Kidney capillary endothelial cell (primary cell): ENCODE measurements at places on chromosomes 5 and 9.

GRCh38 chr5:132086277-132086794 lies 12.7 kb downstream of the CSF2 start:
- DNase-seq: peak; percentile 100

GRCh38 chr9:19934301-19934871 lies 145.5 kb upstream of the SLC24A2 start:
- DNase-seq: peak; percentile 38

- no peak for DNase-seq
Measured at GRCh38 chr5:75856056-75856455, 138.8 kb upstream of the POC5 start.

DNA sequence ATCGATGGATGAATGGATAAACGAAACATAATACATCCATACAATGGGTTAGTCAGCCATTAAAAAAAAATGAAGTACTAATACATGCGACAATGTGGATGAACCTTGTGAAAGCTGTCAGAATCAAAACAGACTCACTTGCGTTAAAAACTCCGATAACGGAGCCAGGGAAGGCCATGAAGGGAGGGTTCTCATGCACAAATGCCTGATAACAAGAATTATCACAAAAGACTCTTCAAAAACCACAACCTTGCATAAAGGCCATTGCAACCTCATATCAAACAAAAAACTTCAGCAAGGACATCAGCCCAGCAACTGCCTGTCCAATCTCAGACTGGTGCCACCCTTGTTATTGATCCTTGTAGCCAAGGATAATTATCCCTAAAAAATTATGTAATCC lies 13.7 kb downstream of the ERMP1 start:
- DNase-seq: no peak

DNA sequence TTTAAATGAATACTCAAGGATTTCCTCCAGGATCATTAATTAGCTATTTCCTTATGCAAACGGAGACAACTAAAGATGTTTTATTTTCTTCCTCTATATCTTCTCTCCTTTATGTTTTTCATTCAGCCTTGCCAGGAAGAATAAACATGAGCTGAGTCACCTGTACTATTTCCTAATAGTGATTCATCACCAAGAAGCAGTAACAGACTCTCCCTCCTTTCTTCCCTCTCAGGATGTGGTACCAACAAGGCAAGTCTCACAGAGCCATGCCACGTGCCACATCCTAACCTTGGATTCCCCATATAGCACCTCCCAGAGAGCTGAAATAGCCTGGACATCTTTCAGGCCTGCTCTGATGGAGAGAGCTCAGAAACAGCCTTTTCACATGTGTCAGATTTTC lies 758.6 kb upstream of the DMAC1 start:
- no peak for DNase-seq

GRCh38 chr5:88805151-88805784 lies 77.7 kb downstream of the MEF2C start:
- no peak for DNase-seq

- DNase-seq: no peak
Measured at GRCh38 chr5:39713250-39713916, 288.6 kb upstream of the DAB2 start.

GRCh38 chr5:76199336-76200318 lies 116.4 kb downstream of the SV2C start:
- DNase-seq: no peak

- no peak for DNase-seq
Measured at GRCh38 chr5:3584724-3585531, 10.7 kb upstream of the IRX1 start.

GRCh38 chr9:133066181-133066983 lies 4.6 kb downstream of the CEL start:
- no peak for DNase-seq

- no peak for DNase-seq
Measured at GRCh38 chr9:91048749-91049148, 247.1 kb downstream of the SYK start.

- no peak for DNase-seq
Measured at GRCh38 chr5:2903451-2904395, 152.2 kb upstream of the IRX2 start.

- DNase-seq: no peak
Measured at GRCh38 chr5:122444411-122444810, 132.4 kb downstream of the SNCAIP start.

DNA sequence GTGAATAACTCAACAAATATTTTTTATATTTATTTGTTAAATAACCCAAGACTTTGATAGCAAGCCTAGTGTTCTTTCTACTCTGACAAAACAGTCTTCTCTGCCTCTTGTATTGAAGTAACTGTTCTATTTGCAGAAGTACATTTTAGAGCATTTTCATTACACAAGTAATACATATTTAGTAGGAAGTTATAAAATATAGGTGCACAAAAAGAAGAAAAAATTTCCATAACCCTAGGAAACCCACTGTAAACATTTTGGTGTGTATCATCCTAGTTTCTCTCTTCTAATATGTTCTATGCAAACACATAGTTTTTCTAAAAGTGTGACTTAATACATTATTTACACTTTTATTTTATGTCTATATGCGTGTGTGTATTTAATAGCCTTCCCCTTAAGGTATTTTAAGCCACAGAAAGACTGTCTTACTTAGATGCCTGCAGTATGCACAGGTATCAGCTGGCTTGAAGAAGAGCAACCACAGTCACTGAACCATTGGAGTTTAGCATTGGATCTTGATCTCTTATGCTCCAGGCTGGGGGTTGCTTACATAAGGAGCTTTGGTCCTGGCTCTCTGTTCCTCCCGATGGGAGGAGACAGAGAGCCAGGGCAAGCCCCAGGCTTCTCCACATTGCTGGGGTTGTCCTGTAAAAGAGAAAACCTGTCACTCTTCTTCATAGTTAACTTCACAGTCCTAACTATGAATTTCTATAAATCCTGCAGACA lies 3.8 kb downstream of the SELENOP start:
- DNase-seq: no peak

DNA sequence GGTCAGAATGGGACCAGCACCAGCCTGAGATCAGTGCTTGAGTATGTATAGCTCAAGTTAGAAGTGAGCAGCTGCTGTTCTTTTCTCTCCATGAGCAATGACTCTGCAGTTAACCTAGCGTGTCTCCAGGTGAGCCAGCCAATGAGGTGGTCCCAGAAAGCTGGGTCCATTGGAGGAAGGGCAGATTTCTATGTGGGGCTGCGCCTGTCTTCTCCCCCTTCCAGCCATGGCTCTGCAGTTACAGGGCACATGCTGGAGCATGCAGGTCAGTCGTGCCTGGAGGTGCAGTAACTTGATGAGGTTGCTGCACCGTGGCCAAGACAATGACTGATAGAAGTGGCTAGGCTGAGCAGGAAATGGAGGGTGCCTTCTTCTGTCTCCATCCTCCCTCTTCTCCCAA lies 29.6 kb upstream of the CXCL14 start:
- DNase-seq: no peak
